ENCODE measurements at places on chromosomes 7 and 10. TPM values are rescaled to one million over a fixed set of nuclear protein-coding genes. Genes with fewer than 3 reads are reported as not detected.

STAG3 gene
- 0.20 TPM for total RNA-seq

NRP1 gene
- total RNA-seq: 46.9 TPM

ZNF518A gene
- 26.0 TPM for total RNA-seq

SLC26A5 gene
- 0.08 TPM for total RNA-seq

CALML5 gene
- total RNA-seq: not detected

OR6B1 gene
- total RNA-seq: not detected

MSMB gene
- 2.2 TPM for total RNA-seq

DOCK4 gene
- 22.9 TPM for total RNA-seq

ATG9B gene
- total RNA-seq: 0.64 TPM

ARL4A gene
- 64.0 TPM for total RNA-seq

CALD1 gene
- 219 TPM for total RNA-seq

C10orf143 gene
- total RNA-seq: 0.50 TPM

ZMIZ2 gene
- 10.5 TPM for total RNA-seq

FMC1 gene
- total RNA-seq: 12.9 TPM

All from hepatocyte (in vitro differentiated cells).